NCI-H345 (cell line): ENCODE measurements at places on chromosomes 1 and 21.

GRCh38 chr1:110465814-110466380, 14.9 kb downstream of the PROK1 start:
- no peak for DNase-seq

- DNase-seq = no peak
Measured at GRCh38 chr21:31374395-31374794, 30.3 kb upstream of the TIAM1 start.

DNA sequence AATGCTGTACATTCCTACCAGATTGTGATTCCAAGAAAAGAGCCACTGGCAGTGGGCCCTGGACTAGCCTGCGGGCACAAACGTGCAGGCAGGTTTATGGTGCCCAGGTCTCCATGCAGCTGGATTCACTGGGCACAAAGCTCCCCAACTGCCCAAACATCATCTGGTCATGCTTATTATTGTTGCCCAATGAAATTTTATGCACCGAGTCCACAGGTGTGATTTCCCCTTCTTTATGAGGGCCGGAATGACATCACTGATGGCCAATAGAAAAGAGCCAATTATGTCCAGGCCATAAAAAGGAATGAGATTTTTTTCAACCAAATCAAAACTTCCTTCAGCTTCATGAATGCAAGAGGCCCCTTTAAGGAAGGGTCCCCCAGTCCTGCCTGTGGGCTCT, 66.2 kb downstream of the ERI3 start:
- no peak for DNase-seq

GRCh38 chr1:245810181-245810769, 655.5 kb downstream of the KIF26B start:
- no peak for DNase-seq

GRCh38 chr1:162502928-162503327, 5.3 kb downstream of the UHMK1 start:
- no peak for DNase-seq

DNA sequence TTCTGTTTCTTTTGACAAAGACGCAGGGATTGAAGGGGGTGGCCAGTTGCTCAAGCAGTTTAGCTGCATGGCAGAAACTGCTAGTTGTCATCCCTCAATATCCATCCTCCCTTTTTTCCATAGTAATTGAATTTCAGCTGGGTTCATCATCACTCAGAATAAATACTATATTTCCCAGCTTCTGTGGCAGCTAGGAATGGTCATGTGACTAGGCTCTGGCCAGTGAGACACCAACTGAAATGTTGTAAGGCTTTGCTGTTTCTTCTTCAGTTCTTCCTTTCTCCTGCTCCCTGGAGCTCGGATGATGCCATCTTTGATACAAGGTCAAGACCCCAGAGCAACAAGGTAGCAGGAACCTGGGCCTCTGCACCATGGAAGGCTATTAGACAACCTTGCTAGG, 61.0 kb downstream of the TMCO4 start:
- no peak for DNase-seq

GRCh38 chr1:113048064-113048463, 24.9 kb upstream of the LRIG2 start:
- no peak for DNase-seq

DNA sequence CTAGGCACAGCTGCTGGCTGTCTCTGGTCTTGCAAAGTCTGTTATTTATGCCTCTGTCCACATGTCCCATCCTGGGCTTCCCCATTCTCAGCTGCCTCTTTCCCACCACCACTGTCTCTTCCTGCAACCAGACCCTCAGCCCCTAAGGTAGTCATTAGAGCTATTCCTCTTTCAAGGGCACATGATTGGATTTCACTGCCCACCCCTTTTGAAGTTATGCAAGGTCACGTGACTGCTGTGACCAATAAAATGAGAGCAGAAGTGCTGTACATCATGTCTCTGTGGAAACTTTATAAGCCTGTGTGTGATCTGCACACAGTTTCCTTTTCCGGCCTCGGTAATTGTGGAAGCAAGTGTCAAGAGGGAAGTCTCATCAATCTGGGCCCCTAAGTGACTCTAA, 136.6 kb upstream of the HMGB4 start:
- no peak for DNase-seq

DNA sequence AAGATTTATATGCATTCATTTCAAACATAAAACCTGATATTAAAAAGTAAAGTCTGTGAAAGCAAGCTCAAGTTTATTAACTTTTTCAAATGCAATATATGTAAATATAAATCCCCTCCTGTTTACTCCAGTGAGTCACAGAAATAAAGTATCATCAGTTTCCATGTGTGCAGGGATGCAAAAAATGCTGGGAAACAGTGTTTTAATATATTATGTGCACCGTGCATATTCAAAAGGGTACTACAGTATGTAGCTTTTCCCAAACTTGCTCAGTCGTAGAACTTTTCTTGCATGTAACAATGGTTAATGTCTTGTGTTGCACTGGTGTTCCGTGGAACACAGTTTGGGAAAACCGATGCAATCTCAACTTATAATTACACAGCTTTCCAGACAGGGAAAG, 60.7 kb downstream of the CCDC185 start:
- no peak for DNase-seq
